NB4 (cell line): ENCODE measurements at places on chromosomes 16 and 17.

DNA sequence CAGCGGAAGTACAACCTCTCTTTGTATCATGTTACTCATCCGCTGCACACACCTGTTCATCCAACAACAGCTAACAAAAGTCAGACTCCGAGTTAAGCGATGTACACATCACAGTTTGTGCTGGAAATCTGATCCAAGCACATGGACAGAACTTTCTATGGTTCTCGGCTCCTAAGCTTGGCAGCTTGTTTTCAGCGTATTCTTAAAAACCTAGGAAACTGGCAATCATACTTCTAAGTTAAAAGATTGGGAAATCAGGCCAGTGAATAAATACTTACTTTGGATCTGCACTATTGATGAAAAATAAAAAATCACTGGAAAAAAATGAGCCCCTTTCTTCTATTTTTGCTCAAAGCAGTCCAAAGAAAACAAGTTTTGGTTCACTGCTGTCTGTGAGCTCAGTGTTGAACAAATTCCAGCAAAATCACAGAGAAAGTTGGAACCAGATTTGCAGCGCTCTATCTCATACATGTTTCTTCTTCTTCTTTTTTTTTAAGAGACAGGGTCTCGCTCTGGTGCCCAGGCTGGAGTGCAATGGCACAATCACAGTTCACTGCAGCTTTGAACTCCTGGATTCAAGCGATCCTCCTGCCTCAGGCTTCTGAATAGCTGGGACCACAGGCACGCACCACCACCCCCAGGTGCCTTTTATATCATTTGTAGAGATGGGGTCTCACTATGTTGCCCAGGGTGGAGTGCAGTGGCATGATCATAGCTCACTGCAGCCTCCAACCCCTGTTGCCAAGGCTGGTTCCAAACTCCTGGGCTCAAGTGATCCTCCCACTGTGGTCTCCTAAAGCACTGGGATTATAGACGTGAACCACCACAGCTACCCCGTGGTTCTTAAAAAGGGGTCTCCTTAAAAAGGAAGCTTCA is 71.6 kb upstream of the CREBBP start:
- no peak for DNase-seq

DNA sequence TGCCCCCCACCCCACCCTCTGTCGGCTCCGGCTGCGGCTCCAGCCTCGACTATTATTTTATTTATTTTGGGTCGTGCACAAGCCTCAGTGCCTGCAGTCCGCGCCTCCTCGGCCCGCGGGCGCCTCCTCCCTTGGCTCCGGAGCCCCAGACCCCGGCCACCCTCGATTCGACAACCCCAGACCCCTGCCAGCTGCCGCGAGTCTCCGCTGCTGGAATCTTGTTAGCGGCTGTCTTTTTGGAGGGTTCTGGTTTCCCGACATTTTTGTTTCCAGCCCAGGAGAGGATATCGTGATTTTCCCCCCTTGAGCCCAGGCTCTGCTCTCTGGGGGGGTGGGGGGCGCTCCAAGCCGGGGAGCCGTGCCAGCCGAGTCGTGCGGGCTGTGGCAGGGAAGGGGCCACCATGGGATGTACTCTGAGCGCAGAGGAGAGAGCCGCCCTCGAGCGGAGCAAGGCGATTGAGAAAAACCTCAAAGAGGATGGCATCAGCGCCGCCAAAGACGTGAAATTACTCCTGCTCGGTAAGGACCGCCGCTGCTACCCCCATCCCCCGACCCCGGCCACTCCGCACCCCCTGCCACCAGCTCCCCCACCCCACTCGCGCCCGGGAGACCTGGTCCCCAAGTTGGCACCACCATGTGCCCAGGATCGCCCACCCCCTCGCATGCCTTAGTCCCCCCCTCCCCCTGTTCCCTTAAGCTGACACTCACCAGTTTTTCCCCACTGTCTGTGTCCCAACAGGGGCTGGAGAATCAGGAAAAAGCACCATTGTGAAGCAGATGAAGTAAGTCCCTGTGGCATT is 746 bp downstream of the GNAO1 start:
- no peak for DNase-seq

DNA sequence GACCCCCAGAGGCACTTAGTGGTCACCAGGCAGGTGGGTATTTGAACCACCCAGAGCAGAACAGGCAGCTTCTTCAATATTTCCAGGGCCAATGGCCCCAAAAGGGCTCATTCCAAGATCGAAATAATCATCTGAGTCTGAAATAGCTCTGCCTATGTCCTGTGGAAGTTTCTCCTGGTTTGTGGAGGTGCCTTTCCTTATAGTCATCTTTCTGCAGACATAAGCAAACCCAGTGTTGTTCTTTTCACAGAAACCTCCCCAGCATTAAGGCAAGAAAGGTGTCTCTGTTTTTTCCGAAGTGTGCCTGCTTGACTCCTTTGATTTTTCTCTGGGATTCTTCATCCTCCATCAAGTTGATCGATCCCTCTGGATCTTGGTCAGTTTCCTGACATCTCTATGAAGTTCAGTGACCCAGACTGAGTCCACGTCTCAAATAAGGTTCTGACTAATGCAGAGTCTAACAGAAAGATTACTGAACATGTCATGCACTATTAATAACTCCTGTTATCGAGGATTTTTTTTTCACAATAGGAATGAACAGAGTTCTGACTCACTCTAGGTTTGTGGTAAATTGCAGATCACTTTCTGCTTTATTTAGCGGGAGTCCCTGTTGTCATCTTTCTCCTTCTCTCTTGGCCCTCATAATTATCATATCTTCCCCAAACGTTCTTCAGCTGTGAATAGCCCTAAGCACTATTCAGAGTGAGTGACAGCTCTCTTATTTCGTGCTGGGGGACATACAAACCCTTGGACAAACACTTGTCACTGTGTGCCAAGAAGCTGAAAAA is 1.5 kb downstream of the LRRC3C start:
- DNase-seq, result peak; percentile 78

- DNase-seq, result no peak
These were observed 5.5 kb downstream of the KDM8 start for GRCh38 chr16:27208796-27209195.

DNA sequence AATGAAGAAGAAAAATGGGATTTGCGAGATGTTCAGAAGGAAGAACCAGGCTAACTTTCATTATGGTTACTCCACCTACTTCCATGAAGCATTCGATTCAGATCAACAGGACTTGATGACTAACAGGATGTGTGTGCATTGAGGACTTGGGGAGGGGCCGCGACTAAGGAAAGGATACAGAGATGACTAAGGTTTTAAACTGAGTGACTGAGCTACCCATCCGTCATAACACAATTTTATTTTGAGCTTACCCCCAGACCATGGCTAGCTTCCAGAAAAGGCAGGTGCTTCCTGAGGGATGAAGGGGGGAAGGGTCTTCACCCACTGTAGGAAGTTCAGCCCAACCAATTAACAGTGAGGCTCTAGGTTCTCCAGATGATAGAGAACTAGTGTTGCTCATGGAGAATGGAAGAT is 2.5 kb upstream of the CDYL2 start:
- DNase-seq, result peak; percentile 43

DNA sequence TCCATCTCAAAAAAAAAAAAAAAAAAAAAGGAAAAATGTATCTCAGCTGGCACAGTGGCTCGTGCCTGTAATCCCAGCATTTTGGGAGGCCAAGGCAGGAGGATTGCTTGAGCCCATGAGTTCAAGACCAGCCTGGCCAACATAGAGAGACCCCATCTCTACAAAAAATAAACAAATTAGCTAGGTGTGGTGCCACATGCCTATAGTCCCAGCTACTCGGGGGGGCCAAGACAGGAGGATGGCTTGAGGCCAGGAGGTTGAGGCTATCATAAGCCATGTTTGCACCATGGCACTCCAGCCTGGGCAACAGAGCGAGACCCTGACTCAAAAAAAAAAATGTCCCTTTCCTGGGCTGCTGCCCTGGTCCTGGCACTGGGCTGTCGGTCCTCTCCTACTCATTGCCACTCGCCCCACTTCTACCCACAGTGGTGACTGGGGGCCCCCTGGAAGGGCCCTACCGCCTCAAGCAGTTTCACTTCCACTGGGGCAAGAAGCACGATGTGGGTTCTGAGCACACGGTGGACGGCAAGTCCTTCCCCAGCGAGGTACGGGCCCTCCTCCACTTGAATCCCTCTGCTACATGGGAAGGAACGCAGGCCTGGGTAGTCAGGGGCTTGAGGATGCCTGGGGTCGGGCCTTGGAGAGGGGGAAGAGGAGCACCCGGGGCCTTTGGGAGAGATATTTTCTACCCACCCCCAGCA is 6.1 kb downstream of the CA7 start:
- no peak for DNase-seq

DNA sequence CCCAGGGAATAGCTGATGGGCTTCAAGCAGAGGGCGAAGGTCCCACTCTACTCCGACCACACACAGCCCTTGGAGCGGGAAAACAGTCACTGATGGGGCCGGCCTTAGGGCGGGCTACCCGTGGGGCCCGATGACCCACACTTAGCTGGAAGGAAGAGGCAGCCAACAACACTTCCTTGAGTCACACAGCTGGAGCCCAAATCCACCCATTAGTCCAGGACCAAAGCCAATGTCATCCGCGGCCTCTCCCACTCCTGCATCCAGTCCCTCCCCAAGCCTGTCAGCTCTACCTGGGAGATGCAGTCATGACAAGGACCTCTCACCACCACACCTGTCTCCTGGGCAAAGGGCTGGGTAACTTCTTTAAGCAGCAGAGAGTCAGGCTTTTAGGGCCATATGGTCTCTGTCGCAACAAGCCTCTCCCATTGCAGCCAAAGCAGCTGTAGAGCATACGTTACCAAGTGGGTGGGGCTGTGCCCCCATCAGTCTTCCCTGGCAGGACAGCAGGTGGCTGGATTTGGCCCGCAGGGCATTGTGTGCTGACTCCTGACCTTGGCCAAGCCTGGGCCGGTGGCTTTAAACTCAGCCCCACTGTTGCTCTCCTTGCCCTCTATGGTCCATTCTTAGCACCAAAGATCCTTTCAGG is 110.7 kb downstream of the SOCS1 start:
- peak; percentile 37 for DNase-seq

GRCh38 chr16:73356401-73357079 is 308.6 kb upstream of the ZFHX3 start:
- no peak for DNase-seq

- DNase-seq, result no peak
These were observed 29.2 kb downstream of the SOCS3 start for GRCh38 chr17:78330570-78331224.

DNA sequence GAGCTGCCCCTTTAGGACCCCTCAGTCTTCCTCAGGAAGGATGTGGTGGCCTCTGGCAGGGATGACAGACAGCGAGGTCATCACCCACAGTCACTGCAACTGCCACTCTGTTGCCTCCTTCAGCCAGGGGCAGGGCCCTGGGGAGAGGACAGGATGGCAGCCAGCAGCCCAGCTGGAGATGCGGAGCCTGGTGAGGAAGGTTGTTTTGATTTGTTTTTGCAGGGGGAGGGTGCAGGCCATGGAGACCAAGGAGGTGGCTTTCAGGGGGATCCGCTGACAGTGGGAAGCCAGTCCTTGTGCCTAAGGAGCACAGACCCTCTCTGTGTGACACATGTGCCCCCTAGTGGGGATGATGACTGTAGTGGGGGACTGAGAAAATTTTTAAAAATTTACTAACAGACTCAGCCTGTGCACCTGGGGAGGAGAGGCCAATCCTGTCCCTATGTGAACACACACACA is 7.4 kb downstream of the PRCD start:
- peak; percentile 81 for DNase-seq

DNA sequence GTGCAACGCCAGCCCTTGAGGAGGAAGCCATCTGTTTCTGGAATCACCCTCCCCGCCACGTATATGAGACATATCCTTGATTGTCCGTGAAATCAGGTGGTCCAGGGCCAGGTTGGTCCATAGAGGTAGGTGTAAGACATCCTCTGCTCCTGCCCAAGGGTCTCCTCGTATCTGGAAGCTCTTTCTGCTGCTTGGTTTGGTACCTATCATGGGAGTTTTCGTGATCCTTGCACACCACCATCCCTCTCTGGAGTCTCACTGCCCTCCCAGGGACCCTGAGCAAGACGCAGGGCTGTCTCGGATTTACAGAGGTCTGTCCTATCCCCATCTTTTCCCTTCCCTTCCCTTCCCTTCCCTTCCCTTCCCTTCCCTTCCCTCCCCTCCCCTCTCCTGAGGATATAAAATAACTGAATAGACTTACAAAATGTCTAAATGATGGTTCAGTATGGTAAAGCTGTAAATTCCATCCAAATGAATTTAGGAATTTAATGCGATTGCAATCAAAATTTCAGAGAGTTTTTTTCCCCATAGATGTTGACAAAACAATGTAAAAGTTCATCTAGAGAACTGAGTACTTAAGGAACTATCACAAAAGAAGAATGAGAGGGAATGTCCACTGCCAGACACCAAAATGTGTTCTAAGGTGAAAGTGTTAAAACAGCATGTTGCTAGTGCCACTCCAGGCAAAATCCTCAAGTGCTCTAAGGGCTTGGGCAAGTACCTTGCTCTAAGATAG is 2.0 kb upstream of the CCDC42 start:
- DNase-seq, result no peak

- DNase-seq, result no peak
These were observed 4.7 kb downstream of the PPP1R1B start for GRCh38 chr17:39631403-39631802.

DNA sequence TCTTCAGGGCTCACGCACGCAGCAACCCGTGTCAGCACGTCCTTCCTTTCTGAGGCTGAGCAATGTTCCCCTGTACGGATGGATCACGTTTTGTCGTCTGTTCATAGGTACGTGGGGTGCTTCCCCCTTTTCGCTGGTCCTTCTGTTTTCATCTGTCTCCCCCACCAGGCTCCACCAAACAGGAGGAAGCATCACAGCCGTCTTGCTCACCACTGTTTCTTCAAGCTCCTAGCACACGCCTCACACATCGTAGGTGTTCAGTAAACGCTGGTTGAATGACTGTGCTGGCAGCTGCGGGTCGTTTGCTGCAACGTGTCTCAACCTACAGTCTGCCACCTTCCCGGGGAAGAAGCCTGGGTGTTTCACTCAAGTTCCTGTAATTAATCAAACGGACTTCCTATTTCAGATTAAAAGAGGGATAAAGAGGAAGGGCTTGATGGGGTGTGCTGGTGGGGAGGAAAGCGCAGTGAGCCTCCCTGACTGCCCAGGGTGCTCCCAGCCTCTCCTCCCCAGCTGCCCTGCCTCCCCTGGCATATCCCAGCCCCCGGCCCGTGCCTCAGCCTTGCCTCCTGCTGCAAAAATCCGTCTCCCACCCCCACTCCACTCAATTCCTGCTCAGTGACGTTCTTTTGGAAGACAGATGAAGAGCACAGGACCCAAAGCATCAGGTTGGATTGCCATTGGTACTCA is 76.7 kb upstream of the DOC2B start:
- no peak for DNase-seq

- DNase-seq, result peak; percentile 78
These were observed 137.7 kb upstream of the CORO6 start for GRCh38 chr17:29760279-29761039.

DNA sequence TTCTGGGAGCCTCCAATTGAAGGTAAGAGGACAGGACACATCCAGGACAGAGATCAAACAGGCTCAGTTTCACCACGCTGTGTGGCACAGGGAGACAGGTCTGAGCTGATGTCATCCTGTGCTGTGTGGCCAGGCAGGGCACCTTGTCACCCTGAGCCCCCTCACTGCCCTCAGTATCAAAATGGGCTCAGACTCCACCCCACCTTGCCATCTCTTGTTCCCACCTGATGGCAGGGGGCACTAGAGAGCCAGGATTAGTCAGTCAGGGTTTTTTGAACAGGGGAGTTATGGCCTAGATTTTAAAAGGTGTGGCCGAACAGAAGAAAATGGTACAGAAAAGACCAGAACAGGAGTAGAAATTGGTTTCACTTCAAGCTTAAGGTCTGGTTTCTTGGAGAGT is 2.6 kb downstream of the KAT2A start:
- peak; percentile 58 for DNase-seq

GRCh38 chr16:30813821-30814189 is 26.8 kb upstream of the ZNF629 start:
- no peak for DNase-seq

- no peak for DNase-seq
These were observed 70.3 kb downstream of the PMP22 start for GRCh38 chr17:15194859-15195277.

- DNase-seq, result no peak
These were observed 2.0 kb downstream of the CORO7 start for GRCh38 chr16:4414187-4414917.
